ENCODE measurements at places on chromosomes 5 and 9.

DNA sequence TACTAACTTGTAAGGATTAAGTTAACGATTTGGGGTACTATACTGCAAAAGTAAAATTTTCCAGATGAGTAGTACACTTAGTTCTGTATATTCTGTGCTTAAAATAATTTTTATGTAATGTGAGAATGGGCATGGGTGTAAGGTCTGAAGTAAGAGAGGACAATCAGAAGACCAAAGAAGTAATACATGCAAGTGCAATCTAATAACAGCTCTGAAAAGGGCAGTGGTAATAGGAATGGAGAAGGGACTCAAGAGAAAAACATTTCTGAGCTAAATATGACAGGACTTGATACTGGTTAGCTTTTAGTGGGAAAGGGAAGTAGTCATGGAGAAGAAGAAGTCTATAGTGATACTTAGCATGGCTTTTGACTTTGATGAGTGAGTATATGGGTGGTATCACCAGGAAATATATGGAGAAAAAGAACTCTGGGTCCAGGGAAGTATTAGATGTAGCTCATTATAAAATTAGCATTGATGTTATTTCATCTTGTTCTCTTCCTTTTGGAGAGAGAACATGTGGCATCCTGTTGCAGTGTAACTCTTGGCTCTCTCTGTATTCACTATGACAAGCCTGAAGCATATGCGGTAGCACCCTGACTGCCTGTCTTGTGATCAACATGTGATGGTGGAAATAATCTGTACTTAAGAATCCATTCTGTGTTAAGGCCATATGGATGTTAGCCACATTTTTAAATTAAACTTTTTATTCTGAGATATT is 60.5 kb downstream of the ERCC6L2 start:
- DNase-seq = no peak

DNA sequence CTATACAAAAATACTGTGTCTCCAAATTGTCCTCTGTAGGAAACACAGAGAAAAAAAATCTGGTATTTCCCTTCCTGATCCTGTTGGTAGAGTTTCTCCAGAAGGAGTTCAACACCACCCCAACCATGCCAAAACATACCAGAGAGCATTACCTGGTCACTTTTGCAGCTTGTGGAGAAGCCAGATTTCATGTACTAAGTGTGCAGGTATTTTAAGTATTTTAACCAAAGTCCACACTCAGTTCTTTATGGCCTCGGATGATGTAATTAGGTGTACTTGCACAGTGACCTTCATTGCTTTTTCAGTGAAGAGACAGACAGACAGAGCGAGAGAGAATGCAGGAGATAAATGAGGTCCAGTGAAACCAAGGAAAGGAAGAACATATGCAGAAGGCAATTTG is 2046.8 kb upstream of the CDH9 start:
- DNase-seq = no peak

- no peak for DNase-seq
These were observed 22.8 kb downstream of the C9orf50 start for GRCh38 chr9:129598089-129598596.

DNA sequence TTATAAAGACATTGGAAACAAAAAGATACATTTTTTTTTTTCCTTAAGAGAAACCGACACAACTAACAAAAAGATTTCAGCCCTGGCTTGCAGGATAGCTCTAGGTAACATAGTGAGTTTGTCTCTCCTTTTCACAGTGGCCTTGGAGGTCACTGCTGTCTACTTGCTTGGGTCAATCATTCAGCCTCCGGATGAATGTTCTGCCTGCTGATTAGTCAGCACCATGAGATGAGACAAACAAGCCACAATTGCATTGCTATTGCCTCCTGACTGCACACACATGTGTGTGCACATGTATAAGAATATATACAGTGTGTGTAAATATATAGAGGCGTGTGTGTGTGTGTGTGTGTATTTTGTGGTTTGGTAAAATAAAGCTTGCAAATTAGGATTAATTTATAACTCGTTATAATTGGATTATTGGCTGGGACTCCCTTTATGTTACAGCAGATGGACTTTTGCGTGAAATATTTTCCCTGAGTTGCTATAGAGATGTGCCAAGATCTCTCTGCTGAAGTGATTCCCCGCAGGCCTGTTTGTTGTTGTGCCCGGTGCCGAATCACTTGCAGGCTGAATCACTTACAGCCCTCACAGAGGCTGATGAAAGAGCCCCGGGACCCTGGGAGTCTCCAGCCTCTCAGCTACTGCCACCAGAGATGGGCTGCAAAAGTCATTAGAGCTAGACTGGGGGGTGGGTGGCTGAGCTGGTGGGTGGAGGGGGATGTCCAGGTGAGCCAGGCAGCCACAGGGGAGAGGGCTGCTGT is 161.2 kb downstream of the FGF18 start:
- no peak for DNase-seq

- peak; percentile 17 for DNase-seq
These were observed 27.4 kb downstream of the SRD5A1 start for GRCh38 chr5:6660688-6661087.

DNA sequence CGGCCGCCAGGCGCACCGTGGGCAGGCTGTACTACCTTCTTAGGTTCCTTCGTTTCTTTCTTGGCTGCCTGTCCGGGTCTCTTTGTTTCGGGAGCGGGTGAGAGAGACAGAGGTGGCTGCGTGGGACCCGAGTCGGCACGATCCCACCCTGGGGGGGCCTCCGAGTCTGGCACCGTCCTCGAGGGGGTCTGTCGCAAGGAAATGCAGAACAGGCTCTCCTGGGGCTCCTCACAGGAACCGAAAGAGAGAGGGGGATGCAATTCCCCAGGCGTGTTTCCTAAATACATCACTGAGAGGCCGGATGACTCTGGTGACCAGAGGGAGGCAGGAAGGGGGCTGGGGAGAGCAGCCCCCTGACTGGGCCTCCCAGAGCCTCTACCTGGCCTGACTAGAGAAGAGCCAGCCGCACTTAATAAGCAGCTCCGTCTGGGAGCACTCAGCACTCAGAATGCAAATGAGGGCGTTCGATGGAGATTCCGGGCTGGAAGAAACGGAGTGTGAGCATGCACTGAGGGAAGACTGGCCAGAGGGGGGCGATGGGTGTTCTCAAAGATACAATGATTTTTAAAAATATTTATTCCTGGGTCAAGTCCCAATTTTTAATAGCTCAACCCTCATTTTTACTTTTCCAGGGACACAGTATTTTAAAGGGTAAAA is 11.7 kb upstream of the INPP5E start:
- no peak for DNase-seq

GRCh38 chr5:143141652-143142051 is 261.8 kb downstream of the NR3C1 start:
- no peak for DNase-seq

All from GM12865 (cell line).